ENCODE measurements at places on chromosomes 5 and 9.

- no peak for DNase-seq
Measured at GRCh38 chr9:112144807-112145206, 30.3 kb downstream of the SUSD1 start.

- DNase-seq: no peak
Measured at GRCh38 chr9:123742009-123742767, 187.7 kb downstream of the DENND1A start.

- peak; percentile 42 for DNase-seq
Measured at GRCh38 chr5:138832218-138832617, 42.9 kb downstream of the LRRTM2 start.

DNA sequence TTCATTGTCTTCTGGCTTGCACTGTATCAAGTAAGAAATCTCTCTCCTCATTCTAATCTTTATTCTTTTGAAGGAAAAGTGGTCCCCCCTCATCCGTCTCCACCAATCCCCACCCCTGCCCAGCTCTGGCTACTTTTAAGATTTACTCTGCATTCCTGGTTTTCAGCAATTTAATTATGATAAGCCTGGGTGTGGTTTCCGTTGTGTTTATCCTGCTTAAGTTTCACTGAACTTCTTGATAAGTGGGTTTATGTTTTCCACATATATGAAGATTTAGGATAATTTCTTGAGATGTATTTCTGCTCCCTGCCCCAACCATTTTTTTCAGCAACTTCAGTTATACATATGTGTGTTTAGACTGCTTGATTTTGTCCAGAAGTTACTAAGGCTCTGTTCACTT is 46.5 kb downstream of the PTBP3 start:
- DNase-seq: no peak

GRCh38 chr9:37927601-37928551 is 23.9 kb upstream of the SLC25A51 start:
- no peak for DNase-seq

DNA sequence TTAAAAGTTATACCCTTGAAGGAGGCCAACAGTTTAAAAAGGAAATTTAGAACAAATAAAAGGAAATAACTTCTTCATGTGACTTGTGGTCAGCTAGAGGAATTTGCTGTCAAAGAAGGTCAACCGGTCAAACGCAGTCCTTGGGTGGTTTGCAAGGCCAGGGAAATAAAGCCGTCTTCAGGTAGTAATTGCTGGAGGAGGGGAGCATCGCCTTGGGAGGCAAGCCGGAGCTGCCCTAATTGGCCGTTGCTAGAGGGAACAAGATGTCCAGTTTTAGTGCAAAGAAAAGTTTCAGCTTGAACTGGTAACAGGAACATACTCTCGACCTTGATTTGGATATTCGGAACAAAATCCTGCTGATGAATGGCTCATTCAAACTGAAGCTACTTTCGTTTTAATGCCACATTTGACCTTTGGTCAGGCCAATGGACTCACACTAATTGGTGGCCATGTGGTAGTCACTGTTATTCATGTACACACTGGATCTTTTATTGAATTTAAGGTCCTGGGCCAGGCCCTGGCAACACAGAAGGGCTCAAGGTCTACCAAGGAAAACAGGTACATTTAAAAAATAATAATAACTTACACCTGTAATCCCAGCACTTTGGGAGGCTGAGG is 47.0 kb upstream of the MYO10 start:
- no peak for DNase-seq

DNA sequence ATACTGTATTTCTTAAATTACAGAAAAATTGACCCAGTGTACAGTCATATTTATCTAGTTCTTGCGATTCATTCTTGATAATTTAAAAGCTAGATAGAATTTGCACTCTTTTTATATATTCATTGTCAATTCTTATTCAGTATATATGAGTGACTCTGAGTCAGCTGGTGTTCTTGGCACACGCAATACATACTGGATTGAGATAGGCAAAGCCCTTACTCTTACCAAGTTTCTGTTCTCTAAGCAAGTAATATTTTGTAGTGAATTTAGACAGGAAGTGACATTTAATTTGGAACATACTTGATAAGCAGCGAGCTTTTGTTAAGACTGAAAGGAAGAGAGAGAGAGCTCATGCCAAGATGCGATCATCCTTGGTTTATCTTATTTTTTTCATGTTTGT is 57.7 kb downstream of the GPBP1 start:
- no peak for DNase-seq

GRCh38 chr5:143311955-143312354 is 91.5 kb downstream of the NR3C1 start:
- DNase-seq: peak; percentile 51

- DNase-seq: no peak
Measured at GRCh38 chr5:154254896-154255295, 64.4 kb downstream of the GALNT10 start.

DNA sequence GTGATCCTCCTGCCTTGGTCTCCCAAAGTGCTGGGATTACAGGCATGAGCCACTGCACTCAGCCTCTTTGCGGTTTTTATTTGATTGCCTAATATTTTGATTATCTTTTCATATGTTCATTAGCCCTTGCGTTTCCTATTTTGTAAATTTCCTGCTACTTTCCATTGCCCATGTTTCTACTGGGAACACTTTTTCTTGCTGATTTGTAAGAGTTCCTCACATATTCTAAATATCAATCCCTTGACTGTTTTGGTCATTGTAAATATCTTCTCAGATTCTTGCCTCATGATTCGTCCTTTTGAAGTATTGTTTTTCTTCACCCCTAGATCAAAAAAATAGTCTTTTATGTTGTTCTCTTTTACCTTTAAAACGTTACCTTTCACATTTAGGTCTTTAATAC is 37.9 kb upstream of the TTC1 start:
- peak; percentile 81 for DNase-seq

DNA sequence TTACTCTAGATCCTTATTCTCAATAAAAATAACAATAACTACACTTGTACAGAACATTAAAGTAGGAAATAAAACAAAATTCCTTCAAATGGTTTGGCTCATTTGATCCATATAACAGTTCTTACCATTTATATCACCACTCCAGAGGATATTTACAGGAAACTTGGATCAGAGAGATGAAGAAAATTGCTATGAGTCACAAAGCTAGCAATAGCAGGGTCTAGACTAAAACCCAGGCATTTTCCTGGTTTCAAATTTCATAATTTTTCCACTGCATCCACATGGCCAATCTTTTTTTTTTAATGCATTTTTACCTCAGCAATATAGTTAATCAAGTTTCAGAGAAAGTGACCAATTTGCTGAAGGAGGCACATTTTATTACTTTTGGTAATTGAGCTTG is 299.2 kb downstream of the ELAVL2 start:
- peak; percentile 57 for DNase-seq

DNA sequence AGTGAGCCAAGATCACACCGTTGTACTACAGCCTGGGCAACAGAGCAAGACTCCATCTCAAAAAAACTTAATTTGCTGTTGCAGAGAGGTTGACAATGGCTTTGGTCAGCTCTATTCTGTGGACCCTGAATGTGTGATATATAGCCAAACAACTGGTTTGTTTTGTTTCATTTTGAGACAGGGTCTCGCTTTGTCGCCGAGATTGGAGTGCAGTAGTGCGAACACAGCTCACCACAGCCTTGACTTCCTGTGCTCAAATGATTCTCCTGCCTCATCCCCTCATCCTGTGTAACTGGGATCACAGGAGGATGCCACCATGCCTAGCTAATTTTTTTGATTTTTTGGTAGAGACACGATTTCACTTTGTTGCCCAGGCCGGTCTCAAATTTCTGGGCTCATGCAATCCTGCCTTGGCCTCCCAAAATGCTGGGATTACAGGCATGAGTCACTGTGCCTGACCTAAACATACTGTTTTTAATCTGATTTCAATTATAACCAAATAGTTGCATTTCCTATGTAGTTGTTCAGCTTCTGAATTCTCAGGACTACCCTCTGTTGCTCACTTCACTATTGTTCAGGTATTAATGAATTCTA is 9.8 kb downstream of the RNF183 start:
- peak; percentile 63 for DNase-seq

DNA sequence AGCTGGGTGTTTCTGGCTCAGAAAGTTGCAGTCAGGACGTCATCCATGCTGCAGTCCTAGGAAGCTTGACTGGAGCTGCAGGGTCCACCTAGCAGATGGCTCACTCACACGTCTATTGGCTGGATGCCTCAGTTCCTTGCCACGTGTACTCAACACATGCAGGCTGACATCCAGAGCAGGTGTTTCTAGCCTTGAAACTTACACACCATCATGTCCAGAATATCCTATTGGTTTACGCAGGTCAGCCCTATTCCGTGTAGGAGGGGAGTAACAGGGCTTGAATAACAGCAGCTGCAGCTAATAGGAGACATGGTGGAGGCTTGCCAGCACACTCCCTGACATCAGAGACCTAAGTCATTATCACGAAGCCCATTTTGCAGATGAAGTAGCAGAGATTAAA is 473.5 kb downstream of the ACTL7B start:
- DNase-seq: no peak

DNA sequence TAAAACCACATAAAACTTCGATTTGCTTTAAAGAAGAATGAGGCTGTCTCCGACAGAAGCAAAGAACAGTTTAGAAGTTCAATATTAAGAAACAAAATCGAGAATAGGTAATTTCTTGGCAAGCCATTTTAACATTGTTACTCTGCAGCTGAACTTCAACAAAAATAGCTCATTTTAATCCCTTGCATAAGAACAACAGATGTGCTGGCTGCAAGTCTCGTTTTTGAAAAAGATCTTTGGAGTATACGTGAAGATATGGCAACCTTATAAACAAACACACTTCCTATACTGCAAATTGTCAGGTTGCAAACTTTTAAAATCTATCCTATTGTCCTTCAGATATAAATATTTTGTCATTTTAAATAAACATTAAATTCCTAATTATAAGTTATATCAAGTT is 71.5 kb downstream of the FBN2 start:
- DNase-seq: no peak

GRCh38 chr9:69376651-69377050 is 51.6 kb downstream of the ENTREP1 start:
- DNase-seq: peak; percentile 94

GRCh38 chr5:156589946-156590216 is 260.2 kb upstream of the PPP1R2B start:
- DNase-seq: no peak

GRCh38 chr9:121350036-121350435 is 20.0 kb downstream of the STOM start:
- no peak for DNase-seq

GRCh38 chr5:36495611-36496010 is 110.8 kb upstream of the SLC1A3 start:
- peak; percentile 46 for DNase-seq

DNA sequence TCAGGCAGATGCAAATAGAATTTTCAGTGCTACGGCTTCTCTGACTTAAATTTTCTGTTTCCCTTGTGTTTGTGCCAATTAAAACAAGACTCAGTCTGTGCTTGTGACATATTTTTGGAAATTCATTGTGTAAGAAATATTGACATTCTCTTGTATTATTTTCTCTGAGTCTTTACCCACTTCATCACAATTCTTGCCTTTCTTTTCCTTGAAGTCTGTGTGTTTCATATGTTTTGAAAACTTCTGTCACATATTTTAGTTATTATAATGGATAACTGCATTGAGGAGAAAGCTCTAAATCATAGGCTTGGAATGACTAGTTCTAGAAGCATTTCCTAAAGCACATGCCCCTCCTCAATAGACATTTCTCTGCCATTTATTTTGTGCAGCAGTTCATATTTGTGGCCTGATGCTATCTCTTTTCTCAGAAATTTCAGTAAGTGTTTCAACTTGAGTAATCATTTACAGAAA is 206.6 kb downstream of the PALM2AKAP2 start:
- DNase-seq: peak; percentile 98

DNA sequence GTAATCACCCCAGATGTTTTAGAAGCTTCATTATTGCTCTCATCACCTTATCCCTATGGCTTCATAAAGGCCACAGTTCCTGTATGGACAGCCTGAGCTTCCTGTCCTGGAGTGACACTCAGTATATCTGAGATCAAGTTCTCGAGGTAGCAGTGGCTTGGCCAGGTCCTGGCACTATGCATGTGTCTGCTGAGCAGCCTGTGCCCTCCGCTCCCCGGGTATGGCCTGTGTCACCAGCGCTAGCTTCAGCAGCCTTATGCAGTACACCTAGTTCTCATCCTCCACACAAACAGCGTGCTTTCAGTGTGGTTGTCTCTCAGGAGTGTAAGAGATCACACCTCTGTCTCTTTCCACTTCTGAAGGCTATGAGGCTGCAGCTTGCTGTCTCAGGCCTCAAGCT is 514.7 kb downstream of the DIRAS2 start:
- DNase-seq: no peak

DNA sequence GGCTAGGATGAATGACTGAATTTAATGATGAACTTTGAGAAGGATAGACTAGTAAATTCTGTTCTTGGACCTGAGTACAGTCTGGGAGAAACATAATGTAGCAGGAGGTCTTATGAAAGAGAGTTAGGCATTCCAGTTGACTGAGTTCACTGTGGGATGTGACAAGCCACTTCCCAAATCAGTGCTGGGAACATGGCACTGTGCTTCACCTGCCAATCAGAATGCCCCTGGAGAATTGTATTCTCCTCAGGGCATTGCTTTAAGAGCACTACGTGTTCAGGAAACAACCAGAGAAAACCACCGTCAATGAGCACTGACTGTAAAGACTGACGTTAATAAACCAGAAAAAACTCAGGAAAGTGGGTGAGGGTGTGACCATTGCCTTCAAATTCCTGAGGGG is 1.2 kb downstream of the CCDC107 start:
- peak; percentile 54 for DNase-seq

DNA sequence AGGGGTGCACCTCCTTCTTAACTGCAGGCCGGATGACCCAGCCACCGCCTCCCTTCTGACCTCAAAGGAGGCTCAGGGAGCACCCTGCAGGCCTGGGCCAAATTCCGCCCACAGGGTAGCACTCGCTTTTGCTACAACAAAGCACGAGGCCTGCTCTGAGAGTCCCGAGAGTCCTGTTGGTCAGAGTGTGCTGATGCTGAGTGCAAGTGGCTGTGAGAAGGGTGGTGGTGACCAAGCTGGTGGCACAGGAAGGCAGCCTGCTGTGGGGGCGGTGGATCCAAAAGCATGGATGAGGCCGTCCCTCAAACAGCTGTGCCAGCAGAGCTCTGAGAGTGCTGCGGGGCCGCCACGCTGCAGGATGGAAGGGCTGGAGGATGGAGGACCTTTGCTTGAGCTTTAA is 101.8 kb downstream of the AK8 start:
- no peak for DNase-seq

DNA sequence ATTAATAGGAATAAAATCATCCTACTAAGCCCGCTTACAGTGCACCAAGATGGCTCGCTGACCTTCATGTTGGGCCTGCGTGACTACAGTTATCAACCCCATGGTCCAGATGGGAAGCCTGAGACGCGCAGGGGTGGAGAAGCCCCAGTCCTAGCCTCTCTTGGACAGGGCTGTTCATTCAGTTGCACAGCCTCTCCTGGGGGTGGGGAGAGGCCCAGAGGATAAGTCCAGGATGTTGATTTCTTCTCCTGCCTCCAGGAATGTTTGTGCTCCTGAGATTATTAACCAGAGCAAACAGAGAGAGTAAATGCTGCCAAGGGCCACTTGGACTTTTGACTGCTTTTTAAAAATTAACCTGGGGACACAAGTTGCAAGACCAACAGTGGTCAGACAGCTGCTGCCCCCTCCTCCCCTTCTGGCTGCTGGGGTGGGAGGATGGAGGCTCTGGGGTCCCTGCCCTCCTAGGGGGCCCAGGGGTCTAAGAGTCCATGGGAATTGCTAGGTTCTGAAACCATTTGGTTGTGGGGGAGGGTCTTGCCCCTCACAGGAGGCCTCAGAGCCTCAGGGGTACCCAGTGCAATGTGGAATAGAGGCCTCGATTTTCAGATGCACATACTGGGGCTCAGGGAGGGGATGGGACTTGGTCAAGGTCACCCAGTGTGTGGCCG is 2.8 kb upstream of the AMBP start:
- no peak for DNase-seq

- DNase-seq: no peak
Measured at GRCh38 chr5:87940775-87941174, 327.9 kb downstream of the TMEM161B start.

All from fibroblast of skin of right biceps (primary cell).